ENCODE measurements at places on chromosomes 3 and 15.

GRCh38 chr15:92407321-92407720 lies 13.6 kb downstream of the ST8SIA2 start:
- DNase-seq = no peak

- DNase-seq = peak; percentile 19
These were observed 843.9 kb downstream of the TUSC7 start for GRCh38 chr3:117553461-117553860.

DNA sequence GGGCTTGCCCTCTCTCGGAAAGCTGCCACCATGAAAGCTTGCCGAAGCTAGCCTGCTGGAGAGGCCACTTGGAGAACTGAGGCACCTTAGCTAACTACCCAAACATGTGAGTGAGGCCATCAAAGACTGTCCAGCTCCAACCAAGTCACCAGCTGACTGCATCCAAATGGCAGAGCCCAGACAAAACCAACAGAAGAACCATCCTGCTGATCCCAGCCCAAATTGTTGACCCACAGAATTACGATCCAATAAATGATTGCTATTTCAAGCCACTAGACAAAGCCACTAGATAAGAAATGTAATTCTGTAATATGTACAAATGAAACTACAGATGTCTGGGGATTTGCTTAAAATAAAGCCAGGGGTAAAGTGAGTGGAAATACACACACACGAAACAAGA lies 109.8 kb upstream of the TRPM1 start:
- no peak for DNase-seq

GRCh38 chr15:52448011-52448890 lies 80.4 kb downstream of the MYO5A start:
- no peak for DNase-seq

DNA sequence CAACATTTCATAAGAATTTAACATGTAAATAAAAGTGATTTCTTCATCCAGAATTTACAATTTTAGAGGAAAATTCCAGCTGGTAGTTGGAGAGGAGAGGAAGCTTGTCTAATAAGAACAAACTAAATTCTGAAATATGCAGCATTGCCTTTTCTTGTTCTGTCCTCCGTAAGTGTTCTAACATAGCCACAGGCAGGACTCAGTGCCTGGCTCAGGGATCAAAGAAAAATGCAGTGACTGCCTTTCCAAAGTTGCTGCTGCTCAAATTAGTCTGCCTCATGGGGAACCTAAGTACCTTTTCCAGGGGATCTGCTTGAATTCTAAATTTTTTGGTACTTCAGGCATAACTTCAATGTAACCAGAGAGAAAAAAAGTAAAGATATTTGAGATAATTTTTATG lies 713.0 kb upstream of the CADM2 start:
- no peak for DNase-seq

- no peak for DNase-seq
These were observed 10.6 kb downstream of the ZIC1 start for GRCh38 chr3:147419781-147420224.

DNA sequence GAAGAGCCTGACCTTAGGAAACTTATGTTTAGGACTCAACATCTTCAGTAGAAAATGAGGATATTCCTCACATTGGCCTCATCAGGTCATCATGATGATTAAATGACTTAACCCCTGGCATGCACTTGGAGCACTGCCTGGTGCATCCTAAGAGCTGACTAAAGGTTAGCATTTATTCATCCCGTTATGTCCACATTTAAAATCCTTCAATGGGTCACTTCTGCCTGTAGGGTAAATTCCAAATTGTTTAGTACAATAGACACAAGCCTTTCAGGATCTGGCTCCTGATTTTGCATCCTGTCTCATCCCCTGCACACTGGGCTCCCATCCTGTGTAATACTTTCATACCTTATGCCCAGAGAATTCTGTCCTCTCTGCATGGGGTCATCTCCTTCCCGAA lies 195.2 kb upstream of the MCTP2 start:
- DNase-seq = peak; percentile 59

GRCh38 chr3:27312044-27312668 lies 57.0 kb downstream of the NEK10 start:
- DNase-seq = peak; percentile 82

DNA sequence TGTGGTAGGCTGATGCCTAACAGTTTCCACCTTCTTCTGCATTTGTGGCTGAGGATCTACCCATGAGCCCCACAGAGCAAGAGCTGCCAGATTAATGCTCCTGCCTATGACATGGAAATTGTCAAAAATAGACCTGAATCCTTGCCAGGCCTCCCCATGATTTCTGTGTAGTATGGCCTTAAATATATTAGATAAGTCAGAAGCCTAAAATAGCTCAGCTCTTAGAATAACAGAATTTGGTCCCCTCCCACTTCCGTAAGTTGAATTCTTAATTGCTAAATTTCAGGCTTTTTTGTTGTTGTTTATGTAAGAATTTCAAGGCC lies 129.0 kb downstream of the SERPINI1 start:
- DNase-seq = no peak

DNA sequence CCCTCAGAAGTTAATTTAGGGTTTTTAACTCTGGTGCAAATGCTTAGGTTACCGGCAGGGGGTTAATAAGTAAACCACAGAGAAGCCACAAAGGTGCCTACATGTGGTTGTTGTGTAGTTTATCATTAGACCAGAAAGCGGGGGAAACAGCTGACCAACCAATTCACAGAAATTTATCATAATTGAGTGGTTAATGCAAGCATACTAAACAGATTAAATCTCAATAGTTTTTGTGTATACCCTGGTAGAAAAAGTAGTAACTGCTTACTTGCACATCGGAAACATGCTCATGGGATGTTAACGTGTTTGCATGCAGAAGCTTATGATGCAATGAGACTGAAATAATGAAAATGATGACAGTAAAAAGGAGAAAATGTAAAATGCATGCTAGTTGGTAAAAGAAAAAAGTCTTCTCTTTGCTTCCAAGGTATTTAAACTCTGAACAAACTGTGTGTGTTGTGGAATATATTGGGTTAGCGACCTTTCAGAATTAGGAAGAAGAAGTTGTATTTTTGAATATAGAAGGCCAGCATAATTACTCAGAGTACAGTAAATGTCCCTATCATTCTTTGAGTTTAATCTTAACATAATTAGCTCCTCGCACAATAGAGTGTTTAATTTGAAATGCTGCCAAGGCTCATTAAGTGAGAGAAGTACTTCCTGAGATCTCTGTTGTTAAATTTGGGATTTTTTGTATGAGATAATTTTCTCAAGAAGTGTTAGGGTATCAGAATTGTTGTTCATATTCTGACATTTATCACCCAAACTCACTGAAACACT lies 316.2 kb downstream of the PTPRG start:
- no peak for DNase-seq

DNA sequence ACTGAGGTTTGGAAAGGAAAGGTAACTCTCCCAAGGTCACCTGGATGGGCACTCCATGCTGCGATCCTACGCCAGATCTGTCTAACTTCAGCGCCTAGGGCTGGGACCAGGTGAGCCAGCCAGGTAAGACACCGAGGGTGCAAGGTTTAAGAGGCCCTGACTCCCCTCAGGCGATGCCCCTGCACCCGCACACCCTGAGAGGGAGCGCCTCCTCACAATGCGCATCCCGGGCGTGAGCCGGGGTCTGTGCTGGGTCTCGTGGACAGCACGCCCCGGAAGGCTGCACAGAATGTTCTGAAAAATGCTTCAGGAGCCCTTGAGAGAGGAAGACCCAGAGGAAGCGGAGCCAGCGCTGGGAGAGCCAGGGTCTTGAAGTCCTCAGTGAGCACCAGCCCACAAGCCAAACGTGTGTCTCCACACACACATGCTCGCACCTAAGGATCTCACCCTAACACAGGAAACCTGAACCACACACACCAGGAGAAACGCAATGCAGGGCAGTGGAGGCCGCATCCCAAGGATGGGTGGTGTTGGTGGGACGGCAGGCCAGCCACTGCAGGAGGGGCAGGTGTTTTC lies 142.0 kb downstream of the ADAMTS17 start:
- DNase-seq = no peak

GRCh38 chr3:71681224-71681668 lies 44.0 kb downstream of the EIF4E3 start:
- peak; percentile 59 for DNase-seq

GRCh38 chr3:128714887-128715491 lies 11.0 kb upstream of the RAB7A start:
- no peak for DNase-seq

GRCh38 chr3:123764647-123765046 lies 119.5 kb downstream of the MYLK start:
- no peak for DNase-seq

- peak; percentile 40 for DNase-seq
These were observed 7.0 kb downstream of the MAPKAPK3 start for GRCh38 chr3:50623840-50624474.

GRCh38 chr3:54986294-54986693 lies 58.4 kb upstream of the LRTM1 start:
- DNase-seq = no peak

GRCh38 chr3:196047391-196048030 lies 34.4 kb downstream of the TFRC start:
- DNase-seq = no peak

- DNase-seq = no peak
These were observed 248.9 kb downstream of the THSD4 start for GRCh38 chr15:71364117-71364584.

DNA sequence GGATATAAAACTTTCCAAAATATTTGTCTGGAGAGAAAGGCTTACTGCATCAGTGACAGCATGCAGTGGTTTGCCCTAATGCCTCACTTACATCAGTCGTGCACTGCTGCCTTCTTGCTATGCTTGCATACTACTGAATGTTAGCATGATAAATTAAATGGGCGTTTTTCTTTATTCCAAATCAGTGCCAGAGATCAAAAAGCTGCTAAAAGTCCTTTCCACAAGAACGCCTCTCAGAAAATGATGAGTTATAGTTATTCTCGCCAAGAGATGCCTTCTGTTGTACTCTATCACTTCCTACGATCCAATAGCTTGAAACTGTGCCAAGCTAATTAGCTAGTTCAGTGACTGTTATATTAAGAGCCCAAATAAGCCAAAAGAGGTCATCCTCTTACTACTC lies 345.8 kb upstream of the ROBO2 start:
- no peak for DNase-seq

DNA sequence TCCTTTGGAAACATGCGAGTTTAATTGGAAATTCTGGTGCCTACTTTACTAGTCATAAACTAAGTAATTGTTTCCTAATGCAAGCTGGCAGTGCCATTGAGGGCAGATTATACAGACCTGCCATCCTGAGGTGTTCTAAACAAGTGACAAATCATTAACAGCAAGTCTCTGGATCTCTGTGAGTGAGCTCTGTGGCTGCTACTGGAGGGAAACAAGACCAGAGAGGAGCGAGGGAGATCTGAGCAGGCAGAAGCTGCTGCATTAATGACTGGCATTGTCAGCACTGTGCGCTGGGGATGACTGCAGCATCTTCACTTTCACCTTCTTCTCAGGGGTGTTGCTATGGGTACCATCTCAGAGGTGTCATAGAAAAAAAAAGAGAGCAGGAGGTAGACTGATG lies 308.4 kb upstream of the DPH6 start:
- no peak for DNase-seq

GRCh38 chr3:6251612-6252400 lies 609.1 kb upstream of the GRM7 start:
- no peak for DNase-seq

GRCh38 chr15:60740787-60741354 lies 261.9 kb upstream of the ICE2 start:
- no peak for DNase-seq

DNA sequence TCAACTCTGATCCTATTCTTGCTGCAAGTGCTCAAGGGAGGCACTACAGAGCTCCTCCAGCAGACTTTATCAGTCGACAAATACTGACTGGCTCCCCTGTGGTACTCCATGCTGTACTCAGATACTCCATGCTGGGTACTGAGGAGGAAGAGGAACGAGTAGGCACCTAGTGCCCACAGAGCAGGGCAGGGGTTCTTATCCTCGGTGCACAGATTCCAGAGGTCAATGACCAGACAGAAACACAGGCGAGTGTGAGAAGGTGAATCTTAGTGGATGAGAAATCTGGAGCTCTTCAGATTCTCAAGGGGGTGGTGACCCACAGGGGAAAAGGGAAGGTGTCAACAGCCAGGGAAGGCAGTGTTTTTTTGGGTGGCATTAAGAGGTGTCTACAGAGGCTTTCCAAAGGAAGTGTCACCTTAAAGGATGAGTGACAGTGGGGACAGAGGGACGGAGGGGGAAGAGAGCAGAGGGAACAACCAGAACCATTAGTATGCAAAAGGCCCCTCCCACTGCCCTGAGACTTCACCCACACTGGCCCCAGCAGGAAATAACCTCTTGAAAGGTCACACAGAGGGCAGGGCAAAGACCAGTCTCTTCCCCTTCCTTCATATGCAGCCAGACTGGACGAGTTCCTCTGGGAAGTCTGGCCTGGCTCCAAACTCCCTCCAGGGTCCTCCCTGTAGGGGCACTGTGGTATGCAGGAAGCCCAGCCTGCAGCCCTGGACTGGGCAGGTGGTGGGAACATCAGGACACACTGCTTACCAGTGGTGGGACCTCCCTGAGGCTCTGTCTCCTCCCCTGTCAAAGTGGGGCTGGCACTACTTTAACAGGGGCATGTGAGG lies 27.5 kb downstream of the CCDC12 start:
- DNase-seq = no peak

DNA sequence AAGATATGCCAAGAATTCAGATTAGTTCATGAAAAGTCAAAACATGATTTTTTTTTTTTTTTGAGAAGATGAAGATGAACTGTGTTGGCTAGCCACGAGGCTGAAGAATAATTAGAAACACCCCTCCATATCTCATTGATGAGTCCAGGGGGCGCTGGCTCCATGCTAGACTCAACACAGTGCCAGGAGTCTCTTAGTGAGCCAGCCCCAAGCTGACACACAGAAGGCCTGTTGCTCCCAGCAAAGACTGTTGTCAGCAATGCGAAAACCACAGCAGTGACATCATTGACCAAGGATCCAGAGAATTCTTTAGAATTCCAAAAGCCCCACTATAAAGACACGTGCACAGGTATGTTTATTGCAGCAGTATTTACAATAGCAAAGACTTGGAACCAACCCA lies 185.2 kb downstream of the ANXA2 start:
- peak; percentile 73 for DNase-seq

Measured in M059J (cell line).